Activated CD8-positive, alpha-beta memory T cell treated with anti-CD3 and anti-CD28 coated beads, Interleukin-2, amount 10 ng/mL, durations not matched to agents 7 days and 5 days (primary cell): ENCODE measurements at places on chromosomes 4 and X.

GRCh38 chrX:50838820-50839600, 25.0 kb upstream of the SHROOM4 start:
- no peak for DNase-seq

GRCh38 chrX:12686331-12686730, 104.9 kb upstream of the PRPS2 start:
- no peak for DNase-seq

DNA sequence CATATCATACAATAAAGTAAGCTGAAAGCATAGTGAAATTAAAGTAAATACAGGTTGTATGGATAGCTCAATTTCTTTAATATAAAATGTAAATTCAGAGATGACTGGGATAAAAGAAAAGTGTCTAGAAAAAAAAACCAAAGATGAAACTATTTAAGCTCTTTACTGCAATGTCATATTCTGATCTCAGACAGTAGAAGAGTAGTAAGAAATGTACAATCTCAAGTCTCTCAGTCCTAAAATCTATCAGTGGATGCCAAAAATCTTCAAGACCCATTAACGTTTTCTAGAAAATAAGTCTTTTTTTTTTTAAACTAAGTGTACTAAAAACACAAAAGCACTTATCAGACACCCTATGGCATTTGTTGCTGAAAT, 13.8 kb downstream of the MGARP start:
- no peak for DNase-seq

DNA sequence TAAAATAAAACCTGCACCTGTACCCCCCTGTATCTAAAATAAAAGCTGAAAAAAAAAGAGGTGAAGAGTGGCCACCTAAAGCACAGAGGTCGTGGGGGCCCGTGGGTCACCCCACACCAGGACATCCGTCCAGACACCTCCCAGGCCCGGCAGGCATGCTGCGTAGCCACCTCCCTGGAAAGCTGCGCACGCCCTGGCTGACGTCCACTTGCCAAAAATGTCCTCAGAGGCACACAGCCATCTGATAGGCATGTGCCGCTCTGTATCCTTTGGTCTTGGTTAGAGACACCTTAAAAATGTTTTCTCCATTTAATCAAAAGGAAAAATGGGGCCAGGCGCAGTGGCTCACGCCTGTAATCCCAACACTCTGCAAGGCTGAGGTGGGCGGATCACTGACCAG, 17.7 kb downstream of the FAM53A start:
- DNase-seq, result no peak

DNA sequence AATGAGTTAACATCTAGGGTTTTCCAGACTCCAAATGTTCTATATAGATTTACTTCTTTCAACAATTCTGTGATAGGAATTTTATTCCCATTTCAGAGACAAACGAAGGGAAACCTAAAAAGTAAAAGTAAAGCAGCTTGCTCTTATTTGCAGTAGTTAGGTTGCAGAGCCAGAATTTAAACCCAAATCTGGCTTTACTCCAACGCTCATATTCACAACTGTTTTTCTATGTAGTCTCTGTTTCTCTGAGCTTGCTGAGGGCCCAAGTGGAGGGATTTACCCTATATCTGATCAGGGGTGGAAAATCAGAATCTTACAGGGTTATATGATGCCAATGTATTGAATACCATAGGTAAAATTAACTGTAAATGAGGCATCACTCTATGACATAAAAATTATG, 599.1 kb upstream of the GRIA3 start:
- no peak for DNase-seq

- peak; percentile 74 for DNase-seq
These were observed 62.4 kb upstream of the PDLIM3 start for GRCh38 chr4:185597532-185598188.
